Skin of body (tissue), 3 donors: ENCODE measurements at places on chromosomes 16 and 17. TPM values are rescaled to one million over a fixed set of nuclear protein-coding genes. Genes with fewer than 3 reads are reported as not detected.

Gene SPOP
- 77.3 TPM for total RNA-seq

Gene ENPP7
- total RNA-seq, result not detected

Gene SEPTIN1
- total RNA-seq, result 0.69 TPM

Gene CUEDC1
- total RNA-seq, result 7.6 TPM

Gene BAIAP3
- 1.2 TPM for total RNA-seq
